ENCODE measurements at places on chromosomes 12 and 14.

DNA sequence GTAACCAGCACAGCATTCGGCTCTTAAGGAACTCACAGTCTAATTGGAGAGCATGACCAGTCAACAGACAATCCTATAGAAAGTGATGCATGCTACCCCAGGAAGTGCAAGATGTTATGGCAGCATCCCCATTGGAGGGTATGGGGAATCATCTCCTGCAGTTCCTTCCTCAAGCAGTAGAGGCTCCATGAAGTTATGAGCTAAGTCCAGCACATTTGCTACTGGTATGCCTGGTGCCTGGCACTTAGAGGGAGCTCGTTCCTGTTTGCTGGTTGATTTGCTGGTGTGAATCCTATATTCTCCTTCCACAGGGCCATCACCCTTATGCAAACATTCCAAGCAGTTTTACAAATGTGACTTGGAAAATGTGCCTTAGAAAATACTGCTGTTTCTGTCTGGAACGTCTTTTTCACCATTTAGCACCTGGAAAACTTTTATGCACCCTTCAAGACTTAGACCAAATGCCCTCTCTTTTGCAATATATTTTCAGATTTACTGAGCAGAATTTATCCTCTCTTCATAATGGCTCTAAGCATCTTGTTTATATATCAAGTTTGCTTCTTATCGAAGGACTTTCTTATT lies 136.1 kb upstream of the WSCD2 start:
- no peak for DNase-seq

DNA sequence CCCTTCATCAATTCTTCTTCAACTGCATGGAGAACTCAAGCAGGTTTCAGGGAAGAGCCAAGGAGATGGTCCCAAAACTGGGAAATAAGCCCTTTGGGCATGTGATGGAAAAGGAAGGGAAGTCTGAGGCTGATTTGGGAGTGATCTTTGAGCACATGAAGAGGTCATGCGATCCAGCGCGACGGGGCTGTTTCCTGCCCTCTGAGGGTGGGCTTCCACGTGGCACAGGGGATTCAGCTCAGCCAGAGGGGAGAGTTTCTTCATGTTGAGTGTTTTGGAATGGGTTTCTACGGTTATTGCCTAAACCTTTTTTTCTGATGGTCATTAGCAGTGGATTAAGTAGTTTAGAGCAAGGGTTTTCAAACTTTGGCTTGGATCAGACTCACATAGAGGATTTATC lies 30.2 kb downstream of the GPR68 start:
- DNase-seq, result no peak

- DNase-seq, result no peak
Observed at GRCh38 chr12:49491823-49492222, 47.0 kb upstream of the KCNH3 start.

- no peak for DNase-seq
Observed at GRCh38 chr12:65993173-65993572, 137.4 kb downstream of the LLPH start.

DNA sequence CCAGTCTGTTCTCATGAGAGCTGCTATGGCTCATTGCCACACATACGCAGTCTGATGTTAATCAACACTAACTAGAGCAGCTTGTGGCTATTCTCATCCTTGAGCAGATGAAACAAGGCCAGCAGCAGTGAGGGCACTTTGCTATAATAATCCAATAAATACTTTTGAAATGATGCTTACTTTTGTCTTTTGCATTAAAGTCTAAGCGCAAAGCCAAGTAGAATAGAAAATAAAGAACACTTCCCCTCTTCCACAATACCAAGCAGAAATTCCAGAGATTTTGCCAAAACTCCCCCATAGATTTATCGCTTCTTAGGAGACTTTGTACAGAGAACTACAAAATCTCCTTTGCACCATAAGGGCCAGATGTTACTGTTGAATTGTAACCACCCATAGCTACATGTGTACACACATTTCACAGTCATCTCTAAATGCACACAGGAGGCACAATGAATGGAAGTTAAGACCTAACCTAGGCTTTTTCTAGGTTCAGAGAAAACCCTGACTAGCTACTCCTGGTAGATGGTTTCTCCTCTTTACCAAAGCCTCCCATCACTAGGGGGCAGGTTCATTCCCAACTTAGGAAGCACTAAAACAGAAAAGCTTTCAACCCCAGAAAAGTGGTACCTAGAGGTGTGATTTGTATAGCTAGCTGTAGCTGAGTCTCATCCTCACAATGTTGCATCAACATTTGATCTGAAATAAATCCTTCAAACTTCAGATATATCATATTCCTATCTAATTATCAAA lies 119.3 kb downstream of the HMGA2 start:
- no peak for DNase-seq

GRCh38 chr14:49427117-49427516 lies 159.1 kb downstream of the RPS29 start:
- no peak for DNase-seq

DNA sequence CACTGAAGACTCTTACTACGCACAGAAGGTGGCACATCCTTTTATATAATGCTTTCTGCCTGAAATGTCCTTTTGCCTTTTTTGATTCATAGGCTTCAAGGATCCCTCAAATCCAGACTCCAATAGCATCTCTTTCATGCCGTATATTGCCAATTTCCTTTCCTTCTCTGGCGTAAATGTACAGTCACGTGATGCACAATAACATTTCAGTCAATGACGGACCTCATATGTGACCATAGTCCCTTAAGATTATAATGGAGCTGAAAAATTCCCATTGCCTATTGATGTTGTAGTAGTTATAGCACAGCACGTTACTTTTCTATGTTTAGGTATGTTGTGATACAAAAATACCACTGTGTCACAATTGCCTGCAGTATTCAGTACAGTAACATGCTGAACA lies 196.3 kb downstream of the MSRB3 start:
- no peak for DNase-seq

DNA sequence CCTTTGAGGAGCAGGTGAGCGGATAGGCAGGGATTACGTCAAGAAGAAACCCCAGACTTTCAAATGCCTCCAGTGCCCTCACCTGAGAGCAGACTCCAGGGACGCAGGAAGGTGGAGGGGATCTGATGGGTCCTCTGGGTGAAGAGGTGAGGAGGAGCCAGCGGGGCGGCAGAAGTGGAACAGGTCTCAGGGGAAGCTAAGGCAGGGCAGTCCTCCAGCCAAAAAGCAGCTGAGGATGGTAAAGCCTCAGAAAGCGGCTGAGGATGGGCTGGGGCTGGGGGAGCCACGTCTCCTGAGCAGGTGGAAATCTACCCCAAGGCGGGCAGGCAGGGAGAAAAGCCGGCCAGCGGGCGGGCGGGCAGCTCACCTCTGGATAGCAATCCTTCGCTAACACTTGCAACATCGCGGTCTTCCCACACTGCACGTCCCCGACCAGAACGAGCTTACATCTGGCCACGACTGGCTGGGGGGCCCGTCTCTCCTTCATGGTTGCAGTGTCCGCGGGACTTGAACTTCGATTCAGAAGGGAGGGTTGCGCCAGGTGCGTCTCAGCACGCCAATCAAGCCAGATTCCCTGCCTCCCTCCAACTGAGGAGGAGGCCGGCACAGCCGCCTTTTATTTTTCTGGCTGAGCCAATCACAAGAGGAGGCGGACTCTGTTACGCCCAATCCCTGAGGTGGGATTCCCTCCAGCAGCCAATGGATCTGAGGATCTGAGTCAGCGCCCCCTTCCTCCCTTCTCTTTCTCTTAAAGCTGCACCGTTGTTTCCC lies at the start of gene RND1:
Gene RND1 (minus strand): TSS at position 590 of the 771 bp plus-strand sequence. CDS start 103 bp downstream, at position 487.
- peak; percentile 78 for DNase-seq

DNA sequence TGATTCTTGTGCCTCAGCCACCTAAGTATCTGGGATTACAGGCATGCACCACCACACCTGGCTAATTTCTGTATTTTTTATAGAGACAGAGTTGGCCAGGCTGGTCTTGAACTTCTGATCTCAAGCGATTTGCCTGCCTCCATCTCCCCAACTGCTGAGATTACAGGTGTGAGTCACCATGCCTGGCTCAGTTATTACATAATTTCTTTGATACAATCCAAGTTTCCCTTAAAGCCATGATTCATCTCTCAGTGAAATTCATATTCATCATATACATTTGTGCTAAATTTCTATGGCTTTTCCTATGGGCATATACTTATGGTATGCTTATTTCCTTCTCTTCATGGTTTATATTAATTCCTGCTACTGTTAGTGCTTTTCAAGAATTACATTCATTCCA lies 29.1 kb upstream of the PZP start:
- no peak for DNase-seq

- DNase-seq, result peak; percentile 51
Observed at GRCh38 chr14:52695481-52696091, at the start of gene ERO1A. Gene ERO1A, minus strand, starts transcription at chr14:52695558. Its CDS starts 77 bp downstream, at chr14:52695481.

GRCh38 chr14:91929700-91930099 lies 17.8 kb downstream of the FBLN5 start:
- DNase-seq, result no peak

DNA sequence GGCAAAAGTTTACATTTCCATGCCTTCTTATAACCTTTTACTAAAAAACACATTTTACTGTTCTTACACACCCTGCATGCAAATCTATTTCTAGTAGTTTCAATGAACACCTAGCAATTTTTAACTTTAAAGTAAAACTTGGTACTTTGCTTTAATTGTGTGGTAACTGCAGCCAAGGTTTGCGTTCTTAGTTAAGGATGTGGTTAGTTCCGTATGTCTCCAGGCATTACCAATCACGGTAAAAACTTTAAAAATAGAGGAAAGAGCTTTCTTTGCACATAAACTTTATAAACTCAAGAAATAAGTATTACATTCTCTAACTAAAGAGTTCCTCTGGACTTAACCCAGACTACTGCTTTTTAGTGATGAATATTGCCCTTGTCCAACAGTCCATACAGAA lies 795.2 kb downstream of the SLC16A7 start:
- no peak for DNase-seq

- no peak for DNase-seq
Observed at GRCh38 chr12:11755302-11755930, 105.9 kb downstream of the ETV6 start.

DNA sequence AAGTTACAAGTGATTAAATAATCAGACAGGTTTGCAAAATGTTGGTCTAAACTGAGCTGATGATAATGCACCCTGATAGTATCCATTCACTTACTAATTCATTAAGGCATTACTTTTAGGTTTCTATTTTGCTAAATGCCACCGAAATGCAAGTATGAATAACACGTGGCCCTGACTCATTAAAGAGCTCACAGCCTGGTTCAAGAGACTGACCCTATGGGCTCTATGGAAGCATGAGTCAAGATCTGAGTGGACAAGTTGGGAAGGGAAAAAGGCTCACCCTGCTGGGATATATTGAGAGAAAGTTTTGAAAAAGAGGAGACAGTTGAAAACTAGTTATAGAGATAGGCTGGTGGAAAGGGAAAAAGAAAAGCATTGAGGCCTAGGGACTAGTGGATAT lies 14.8 kb upstream of the LRRC9 start:
- DNase-seq, result no peak

DNA sequence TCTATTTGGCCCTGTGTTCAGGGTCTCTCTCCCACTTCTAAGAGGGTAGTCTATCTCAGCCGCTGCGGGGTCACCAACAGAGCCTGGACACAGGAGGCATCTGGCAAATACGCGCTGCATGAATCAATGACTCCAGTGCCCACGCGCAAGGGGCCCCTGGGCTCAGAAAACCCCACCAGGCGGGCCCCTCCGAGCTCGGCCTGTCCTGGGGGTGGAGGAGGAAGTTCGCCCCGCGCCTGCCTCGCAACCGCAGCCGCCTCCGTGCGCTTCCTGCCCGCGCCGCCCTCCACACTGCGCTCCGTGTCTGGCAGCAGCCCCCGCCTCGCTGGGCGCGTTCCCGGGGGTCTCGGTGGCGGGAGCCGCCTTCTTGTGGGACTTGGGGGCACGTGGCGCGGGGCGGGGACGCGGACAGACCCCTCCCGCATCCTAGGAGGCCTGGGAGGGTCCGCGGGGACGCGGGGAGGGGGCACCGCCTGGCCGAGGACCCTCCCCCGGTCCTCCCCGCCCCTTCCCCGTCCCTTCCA lies 811 bp upstream of the FBRSL1 start:
- peak; percentile 52 for DNase-seq

GRCh38 chr14:51912112-51912786 lies 51.8 kb downstream of the GNG2 start:
- DNase-seq, result no peak

- no peak for DNase-seq
Observed at GRCh38 chr12:132174015-132174838, 30.0 kb downstream of the NOC4L start.

DNA sequence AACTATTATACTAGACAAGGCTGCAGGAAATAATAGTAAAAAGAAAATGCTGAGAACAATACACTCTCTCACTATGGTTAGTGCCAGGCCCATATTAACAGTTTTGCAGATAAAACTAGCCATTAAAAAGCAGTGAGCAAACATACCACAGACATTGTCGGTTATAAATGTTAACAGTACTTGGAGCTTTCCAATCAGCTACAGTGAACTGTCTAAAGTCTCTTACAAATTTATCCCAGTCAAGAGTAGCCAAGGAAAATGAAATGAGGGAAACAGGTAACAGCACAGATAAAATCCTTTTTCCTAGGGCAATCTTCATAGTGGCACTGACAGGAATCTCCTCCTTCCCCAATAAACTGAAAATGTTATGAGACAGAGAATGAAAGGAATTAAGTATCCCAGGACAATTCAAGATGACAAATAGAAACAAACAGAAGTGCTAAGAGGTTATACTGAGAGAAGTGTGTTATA lies 30.8 kb downstream of the PAWR start:
- no peak for DNase-seq

DNA sequence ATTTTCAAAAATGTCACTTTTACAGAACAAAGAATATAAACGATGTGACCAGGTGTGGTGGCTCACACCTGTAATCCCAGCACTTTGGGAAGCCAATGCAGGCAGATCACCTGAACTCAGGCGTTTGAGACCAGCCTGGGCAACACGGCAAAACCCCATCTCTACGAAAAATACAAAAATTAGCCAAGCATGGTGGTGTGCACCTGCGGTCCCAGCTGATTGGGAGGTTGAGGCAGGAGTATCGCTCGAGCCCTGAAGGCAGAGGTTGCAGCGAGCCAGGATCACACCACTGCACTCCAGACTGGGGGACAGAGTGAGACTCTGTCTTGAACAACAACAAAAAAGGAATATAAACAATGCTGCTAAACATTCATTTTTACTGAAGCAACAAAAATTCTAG lies 15.2 kb downstream of the HEATR5A start:
- DNase-seq, result no peak

- no peak for DNase-seq
Observed at GRCh38 chr12:120121766-120122293, 5.3 kb upstream of the RAB35 start.

DNA sequence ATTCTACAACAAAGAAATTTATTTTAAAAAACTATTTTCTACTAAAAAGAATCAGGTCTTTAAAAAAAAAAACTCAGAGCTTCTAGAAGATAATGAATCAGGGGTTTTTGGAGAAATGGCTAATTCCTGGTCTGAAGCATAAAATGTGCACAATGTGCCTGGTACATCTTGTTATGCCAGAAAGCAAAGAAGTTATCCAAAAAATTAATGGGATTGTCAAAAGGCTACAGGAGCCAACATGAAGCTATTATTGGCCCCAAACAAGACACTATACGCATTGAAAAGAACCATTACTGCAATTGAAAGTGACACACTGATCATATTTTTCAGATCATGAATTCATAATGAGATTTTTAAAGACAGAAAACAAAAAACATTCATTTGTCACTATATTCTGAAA lies 19.3 kb upstream of the TUBA1A start:
- DNase-seq, result no peak

GRCh38 chr12:39723831-39724230 lies 104.2 kb upstream of the ABCD2 start:
- DNase-seq, result no peak

GRCh38 chr12:125684968-125685790 lies 619.9 kb downstream of the AACS start:
- no peak for DNase-seq

Data from activated T-cell treated with anti-CD3 and anti-CD28 coated beads, Interleukin-2, amount 50 U/mL, for 4 hours (primary cell).